ENCODE measurements at places on chromosomes 7 and 10.
A peak's percentile ranks its signal among the peaks of the same experiment; 100 is the strongest.

- no peak for DNase-seq
Measured at GRCh38 chr7:152520861-152521302, 85.1 kb upstream of the KMT2C start.

GRCh38 chr10:65273115-65273514 lies 1652.7 kb upstream of the LRRTM3 start:
- no peak for DNase-seq

DNA sequence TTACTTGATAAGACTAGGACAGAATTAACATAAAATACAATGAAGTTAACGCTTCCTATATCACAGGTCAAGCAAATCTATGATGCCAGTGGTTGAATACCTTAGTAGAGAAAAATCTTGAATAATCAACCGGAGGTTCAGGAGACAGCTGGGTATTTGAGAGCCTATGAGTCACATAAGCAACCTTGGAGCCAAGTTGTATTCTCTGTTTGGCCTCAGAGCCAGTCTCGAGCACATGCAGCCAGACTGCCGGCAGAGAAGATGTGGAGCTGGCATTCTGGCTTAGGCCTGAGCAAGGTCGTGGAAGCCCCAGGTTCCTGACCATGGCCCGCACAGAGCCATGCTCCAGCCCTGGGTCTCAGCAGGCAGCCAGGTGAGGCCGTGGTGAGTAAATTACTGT lies 90.3 kb downstream of the FAM204A start:
- DNase-seq = no peak

GRCh38 chr7:115747174-115747573 lies 283.4 kb downstream of the TFEC start:
- DNase-seq = no peak

DNA sequence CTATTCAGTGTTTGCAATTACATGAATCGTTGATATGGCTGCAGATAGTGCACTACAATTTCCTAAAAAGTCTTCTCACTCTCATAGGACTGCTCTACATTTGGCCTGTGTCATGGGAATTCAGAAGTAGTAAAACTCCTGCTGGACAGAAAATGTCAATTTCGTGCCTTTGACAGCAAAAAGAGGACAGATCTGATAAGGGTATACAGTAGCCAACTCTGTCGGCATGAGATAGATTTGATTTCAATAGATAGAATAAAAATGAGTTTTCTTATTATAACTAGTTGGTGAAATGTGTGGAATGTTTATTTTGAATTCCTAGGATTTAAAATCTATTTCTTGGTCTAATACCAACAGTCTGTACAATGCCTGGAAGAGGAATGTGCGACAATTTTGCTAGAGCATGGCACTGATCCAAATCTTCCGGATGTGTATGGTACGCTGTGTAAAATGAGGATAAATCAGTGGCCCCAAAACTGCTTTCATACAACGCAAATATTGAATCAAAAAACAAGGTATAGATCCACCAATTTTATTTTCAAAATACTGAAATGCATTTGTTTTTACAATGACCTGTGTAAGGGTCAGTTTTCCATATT lies 133.5 kb upstream of the CDK13 start:
- DNase-seq = no peak

- DNase-seq = no peak
Measured at GRCh38 chr7:22786290-22786932, 36.2 kb downstream of the TOMM7 start.

DNA sequence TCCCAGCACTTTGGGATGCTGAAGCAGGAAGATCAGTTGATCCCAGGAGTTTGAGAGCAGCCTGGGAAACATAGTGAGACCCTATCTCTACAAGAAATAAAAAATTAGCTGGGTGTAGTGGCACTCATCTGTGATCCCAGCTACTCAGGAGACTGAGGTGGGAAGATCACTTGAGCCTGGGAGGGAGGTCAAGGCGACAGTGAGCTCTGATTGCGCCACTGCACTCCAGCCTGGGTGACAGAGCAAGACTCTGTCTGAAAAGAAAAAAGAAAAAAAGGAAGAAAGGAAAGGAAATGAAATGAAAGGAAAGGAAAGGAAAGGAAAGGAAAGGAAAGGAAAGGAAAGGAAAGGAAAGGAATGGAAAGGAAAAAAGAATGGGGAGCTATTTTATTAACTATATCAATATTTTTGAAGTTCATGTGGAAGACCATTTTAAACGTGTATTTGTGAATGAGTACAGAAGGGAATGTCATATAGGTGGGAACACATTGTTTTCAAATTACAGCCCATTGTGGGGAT lies 7.1 kb upstream of the IFIT2 start:
- no peak for DNase-seq

GRCh38 chr7:88315522-88315921 lies 8.8 kb upstream of the STEAP4 start:
- DNase-seq = no peak

DNA sequence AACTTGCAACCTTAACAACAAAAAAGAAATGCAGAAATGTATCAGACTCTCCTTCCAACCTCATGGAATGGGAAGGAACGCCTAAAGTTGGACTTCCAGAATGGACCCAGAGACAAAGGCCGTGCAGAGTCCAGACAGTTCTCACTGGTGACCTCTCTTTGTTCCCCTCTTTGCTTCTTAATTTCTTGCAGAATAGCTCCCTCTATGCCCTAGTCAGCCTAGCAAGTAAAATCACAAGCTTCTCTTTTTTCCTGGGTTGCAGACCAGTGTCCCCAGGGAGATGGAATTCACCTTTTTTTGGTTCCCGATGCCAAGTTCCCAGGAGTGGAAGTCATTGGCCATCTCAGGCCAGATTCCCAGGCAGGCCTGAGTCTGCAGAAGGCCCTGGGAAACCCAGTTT lies 278.0 kb downstream of the CCSER2 start:
- DNase-seq = no peak

- no peak for DNase-seq
Measured at GRCh38 chr10:110574420-110574819, 6.9 kb downstream of the SMC3 start.

DNA sequence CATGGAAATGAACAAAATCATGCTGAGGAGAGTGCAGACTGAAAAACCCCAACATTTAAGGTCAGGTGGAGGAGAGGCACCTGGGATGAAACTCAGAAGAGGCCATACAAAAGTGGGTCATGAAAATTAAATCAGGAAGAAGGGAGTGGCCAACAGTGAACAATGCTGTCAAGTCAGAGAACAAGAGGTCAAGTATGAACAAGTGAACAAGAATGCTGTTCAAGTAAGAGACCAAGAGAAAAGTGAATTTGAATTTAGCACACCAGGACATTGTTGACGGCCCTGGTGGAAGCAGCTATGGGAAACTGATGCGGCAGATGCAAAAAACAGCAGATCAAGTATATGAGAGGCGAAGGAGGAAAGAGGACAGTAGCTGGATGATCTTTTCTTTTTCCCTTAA lies 7.9 kb downstream of the CEP41 start:
- DNase-seq = no peak

- DNase-seq = no peak
Measured at GRCh38 chr10:30039567-30039966, 19.8 kb downstream of the JCAD start.

DNA sequence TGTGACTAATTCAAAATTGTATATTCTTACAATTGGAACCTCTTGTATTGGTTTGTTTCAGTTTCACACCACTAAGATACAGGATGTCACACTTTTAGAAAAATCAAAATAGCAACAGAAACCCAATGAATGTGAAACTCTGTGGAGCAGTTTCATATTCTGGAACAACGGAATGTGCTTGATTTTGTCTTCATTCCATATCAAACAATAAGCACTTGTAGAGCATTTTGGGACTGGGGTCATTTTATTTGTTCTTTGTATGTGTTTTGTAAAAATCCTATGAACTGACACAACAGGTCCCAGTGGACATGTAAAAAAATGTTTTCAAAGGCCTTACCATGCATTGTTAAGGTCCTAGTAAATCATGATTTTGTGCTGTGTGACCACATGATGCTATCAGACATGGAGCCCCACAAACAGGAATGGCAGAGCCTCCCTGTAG lies 123.1 kb downstream of the DKK1 start:
- DNase-seq = no peak

DNA sequence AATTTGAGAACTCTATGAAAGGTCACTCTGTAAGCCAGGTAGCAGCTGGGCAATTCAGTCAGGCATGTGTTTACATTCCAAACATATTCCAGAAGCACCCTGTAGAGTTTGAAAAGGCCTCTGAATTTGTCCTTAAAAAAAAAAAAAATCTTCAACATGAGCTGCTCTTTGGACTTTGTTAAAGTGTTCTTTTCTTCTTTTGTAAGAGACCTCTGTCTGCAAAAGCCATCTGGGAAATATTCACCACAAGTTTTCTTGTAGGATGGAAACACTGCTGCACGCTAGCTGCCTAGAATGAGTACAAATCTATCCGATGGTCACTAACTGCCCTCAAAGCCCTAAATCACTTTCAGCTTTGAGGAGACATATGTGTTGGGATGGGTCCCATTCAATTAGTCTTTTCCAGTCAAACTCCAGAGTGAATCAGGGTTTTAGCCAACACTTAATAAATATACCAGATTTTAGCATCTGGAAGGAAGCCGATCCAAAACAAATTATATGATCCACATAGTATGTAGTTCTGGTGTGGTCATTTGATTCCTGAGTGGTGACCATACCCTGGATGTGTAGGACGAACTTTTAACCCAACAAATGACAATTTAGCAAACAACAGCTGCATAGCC lies 85.9 kb downstream of the CD36 start:
- no peak for DNase-seq

GRCh38 chr7:18491871-18492270 lies 3.7 kb upstream of the HDAC9 start:
- DNase-seq = no peak

DNA sequence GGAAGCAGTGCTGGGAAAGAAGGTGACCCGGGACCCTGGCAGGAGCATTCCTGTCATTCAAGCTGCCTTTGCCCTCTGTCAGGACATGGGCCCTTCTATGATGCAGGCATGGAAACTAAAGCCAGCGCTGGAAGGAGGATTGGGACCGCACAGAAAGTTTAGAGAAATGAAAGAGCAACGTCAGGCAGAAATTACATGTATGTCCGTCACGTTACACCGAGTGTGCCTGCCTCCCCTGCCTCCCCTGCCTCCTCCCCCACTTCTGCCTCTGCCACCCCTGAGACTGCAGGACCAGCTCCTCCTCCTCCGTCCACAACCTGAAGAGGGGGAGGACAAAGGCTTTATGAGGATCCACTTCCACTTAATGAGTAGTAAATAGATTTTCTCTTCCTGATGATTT lies 13.9 kb upstream of the PWWP2B start:
- no peak for DNase-seq

DNA sequence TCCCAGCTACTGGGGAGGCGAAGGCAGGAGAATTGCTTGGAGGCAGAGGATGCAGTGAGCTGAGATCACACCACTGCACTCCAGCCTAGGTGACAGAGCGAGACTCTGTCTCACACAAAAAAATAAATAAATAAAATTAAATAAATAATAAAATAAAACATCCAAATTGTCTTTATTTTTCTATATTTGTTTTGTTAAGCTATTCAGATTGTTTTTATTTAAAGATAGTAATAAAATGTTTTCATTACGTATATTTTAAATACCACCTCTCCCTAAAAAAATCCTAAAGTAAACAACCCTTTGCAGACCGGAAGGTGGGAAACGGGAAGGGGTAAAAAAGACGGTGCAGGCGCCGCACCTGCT lies 70.7 kb upstream of the TNRC18 start:
- no peak for DNase-seq

GRCh38 chr7:158067931-158068482 lies 519.6 kb downstream of the PTPRN2 start:
- DNase-seq = no peak

- no peak for DNase-seq
Measured at GRCh38 chr7:83394776-83395175, 232.1 kb upstream of the PCLO start.

GRCh38 chr7:80771523-80771922 lies 133.1 kb downstream of the CD36 start:
- DNase-seq = no peak

GRCh38 chr10:94219829-94220228 lies 142.9 kb downstream of the NOC3L start:
- no peak for DNase-seq

DNA sequence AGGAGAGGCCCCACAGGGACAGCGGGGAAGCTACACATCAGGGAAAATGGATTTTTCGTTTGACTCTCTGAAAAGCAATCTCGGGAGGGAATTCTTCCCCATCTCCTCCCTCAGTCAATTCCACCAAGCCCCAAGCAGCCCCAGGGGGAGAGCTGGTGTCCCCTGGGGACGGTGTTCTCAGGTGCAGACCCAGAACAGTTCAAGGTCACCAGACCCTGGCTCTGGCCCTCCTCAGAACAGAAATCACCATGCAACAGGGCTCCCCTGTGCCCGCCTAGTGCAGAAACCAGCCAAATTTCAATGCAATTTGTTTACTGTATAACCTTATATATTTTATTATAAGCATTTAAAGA lies 34.1 kb downstream of the GSDME start:
- DNase-seq = no peak

- no peak for DNase-seq
Measured at GRCh38 chr10:28685717-28686116, 8.4 kb downstream of the BAMBI start.

DNA sequence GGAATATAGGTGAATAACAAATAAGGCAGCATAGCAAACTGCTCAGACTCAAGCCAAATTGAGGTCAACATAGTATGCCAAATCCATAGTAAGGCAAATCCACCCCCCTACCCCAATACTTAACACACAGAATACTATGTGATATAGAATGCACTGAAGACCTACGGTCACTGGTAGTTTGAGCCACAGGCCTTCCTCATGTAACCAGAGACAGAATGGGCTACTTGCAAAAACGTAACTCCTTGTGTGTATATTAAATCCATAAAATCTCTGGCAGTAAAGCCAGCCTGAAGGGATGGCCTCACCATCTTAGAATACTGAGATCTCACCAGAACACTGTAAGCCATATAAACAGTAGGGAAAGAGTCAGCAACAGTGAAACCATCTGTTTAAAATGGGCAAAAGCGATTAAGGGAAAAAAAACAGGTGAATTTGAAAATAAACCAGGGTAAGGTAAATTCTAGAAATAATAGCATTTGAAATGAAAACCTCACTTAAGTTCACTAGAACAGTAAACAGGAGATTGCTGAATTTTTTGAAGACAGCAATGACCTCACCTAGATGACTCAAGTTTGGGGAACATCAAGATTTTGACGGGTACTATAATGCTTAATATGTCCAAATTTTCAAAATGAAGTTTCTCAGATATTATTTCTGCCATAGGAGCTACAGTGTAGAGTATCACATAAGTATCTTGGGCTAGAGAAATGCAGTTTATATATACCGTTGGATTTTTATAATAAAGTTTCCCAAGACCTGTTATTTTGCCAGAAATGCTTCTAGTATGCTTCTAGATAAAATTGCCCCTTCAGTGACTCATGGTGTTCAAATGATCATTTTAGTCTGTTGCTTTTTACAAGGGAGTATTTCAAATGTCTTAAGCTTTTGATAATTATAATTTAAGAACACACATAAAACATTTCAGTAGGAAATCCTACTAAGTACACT lies 13.9 kb downstream of the HNRNPA2B1 start:
- no peak for DNase-seq

GRCh38 chr7:27168265-27168947 lies 3.1 kb upstream of the HOXA9 start:
- no peak for DNase-seq

- peak; percentile 74 for DNase-seq
Measured at GRCh38 chr7:24819916-24820689, 62.8 kb upstream of the GSDME start.

- no peak for DNase-seq
Measured at GRCh38 chr7:99211241-99211602, 3.3 kb upstream of the KPNA7 start.

GRCh38 chr7:108231221-108231620 lies 101.1 kb upstream of the LAMB4 start:
- DNase-seq = no peak
